OCI-LY7 (cell line): ENCODE measurements at places on chromosomes 6 and 20. TPM values are rescaled to one million over a fixed set of nuclear protein-coding genes. Genes with fewer than 3 reads are reported as not detected.

PKIB gene
- total RNA-seq: 0.46 TPM in 1 of 2 replicates, not detected in the other

LAMA4 gene
- total RNA-seq: not detected in 2 replicates

FAXC gene
- not detected in 2 replicates for total RNA-seq

GHRH gene
- total RNA-seq: not detected in 2 replicates

TREML2 gene
- total RNA-seq: 15.1 and 17.4 TPM in 2 replicates

CTAGE9 gene
- not detected in 2 replicates for total RNA-seq

SAMD5 gene
- not detected in 2 replicates for total RNA-seq

NOP56 gene
- total RNA-seq: 464 and 544 TPM in 2 replicates
